ENCODE measurements at places on chromosomes 16 and 17. TPM values are rescaled to one million over a fixed set of nuclear protein-coding genes. Genes with fewer than 3 reads are reported as not detected.

LPO gene
- total RNA-seq = not detected

TERB1 gene
- 0.36 TPM for total RNA-seq

- peak; percentile 74 for DNase-seq
These were observed 47.3 kb downstream of the RTN4RL1 start for GRCh38 chr17:1977583-1978395.

GRCh38 chr17:17416007-17416399 is 60.8 kb upstream of the MED9 start:
- DNase-seq = no peak

DNA sequence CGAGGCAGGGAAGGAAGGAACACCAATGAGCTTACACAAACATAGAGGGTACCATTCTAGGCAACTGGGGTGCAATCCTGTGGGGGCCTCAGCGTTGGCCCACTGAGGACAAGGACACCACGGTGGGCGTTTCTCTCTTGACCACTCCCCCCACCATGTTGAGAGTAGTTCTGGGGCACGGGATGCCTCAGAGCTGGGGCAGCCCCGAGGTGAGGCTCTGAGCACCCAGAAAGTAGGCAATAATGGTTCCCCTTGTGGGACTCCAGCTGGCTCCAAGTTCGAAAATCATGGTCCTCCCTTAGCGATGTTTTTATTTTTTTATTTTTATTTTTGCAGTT is 5.1 kb downstream of the PRSS21 start:
- DNase-seq = peak; percentile 26

ZNF689 gene
- total RNA-seq = 8.3 TPM

GRCh38 chr17:4693416-4693815 is 10.5 kb downstream of the PELP1 start:
- DNase-seq = no peak

- DNase-seq = no peak
These were observed 1.1 kb downstream of the LASP1NB start for GRCh38 chr17:38926293-38927070.

- no peak for DNase-seq
These were observed 54.6 kb upstream of the TNRC6A start for GRCh38 chr16:24674877-24675276.

WFIKKN1 gene
- total RNA-seq = 0.36 TPM

AANAT gene
- total RNA-seq = not detected

TEX19 gene
- total RNA-seq = under 0.01 TPM

- no peak for DNase-seq
These were observed 27.0 kb upstream of the MMD start for GRCh38 chr17:55448681-55449080.

KRTAP2-3 gene
- total RNA-seq = not detected

DNA sequence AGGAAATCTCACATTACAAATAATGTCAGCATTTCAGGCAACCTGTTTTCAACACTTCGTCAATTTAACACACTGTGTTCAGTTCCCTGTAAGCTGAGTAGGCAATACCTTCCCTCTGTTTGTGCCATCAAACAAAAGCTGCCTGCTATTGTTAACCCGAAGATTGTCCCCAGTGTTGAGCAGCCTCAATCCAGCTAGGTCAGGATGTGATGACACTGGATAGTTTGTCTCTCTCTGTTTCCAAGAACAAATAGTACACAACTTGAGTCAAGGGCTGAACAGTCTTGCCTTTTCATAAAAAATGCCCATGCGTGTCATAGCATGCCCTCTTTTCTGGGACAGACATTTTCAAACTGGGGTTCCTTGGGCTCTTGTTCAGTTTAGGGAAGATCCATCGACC is 36.4 kb downstream of the HSD17B2 start:
- DNase-seq = no peak

GRCh38 chr17:77371888-77372443 is 231.2 kb downstream of the SEC14L1 start:
- peak; percentile 86 for DNase-seq

TEKT1 gene
- not detected for total RNA-seq

DNA sequence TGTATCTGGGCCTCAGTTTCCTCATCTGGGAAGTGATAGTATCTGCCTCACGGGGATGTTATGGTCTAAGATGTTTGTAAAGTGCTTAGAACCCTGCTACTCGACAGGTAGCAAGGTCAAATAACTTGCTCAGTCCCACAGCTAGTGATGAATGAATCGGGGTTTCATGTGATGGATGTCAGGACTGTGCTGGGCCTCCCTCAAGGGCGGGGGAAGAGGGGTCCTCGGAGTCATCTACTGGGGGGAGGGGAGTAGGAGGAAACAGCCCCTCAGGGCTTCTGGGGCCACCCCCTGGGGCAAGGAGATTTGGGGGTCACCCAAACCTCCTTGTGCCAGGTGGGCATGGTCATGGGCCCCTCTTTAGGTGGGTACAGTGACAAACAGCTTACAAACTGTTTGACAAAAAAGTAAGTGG is 732 bp downstream of the PNPO start:
- DNase-seq = no peak

DNA sequence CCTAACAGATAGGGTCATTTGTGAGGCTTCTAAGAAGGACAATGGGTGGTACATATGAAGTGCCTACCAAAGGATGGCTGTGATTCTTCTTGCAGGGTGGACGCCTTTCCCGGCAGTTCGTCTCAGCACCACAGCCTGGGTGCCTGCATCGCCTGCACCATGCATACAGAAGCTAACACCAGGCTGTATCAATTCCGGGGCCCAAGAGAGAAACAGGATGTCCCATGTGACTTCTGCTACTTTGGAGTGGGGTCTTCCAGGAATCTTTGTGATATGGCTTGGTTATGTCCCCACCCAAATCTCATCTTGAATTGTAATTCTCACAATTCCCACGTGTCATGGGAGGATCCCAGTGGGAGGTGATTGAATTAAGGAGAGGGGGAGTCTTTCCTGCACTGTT is 251.6 kb upstream of the TNRC6C start:
- DNase-seq = no peak

KRTAP4-3 gene
- total RNA-seq = not detected

GRCh38 chr17:60139438-60140285 is 10.1 kb upstream of the CA4 start:
- peak; percentile 95 for DNase-seq

- no peak for DNase-seq
These were observed 2.3 kb downstream of the MAP3K3 start for GRCh38 chr17:63624531-63624880.

SGCA gene
- 0.29 TPM for total RNA-seq

GRCh38 chr17:81815646-81815986 is 11.7 kb downstream of the GCGR start:
- no peak for DNase-seq

DNA sequence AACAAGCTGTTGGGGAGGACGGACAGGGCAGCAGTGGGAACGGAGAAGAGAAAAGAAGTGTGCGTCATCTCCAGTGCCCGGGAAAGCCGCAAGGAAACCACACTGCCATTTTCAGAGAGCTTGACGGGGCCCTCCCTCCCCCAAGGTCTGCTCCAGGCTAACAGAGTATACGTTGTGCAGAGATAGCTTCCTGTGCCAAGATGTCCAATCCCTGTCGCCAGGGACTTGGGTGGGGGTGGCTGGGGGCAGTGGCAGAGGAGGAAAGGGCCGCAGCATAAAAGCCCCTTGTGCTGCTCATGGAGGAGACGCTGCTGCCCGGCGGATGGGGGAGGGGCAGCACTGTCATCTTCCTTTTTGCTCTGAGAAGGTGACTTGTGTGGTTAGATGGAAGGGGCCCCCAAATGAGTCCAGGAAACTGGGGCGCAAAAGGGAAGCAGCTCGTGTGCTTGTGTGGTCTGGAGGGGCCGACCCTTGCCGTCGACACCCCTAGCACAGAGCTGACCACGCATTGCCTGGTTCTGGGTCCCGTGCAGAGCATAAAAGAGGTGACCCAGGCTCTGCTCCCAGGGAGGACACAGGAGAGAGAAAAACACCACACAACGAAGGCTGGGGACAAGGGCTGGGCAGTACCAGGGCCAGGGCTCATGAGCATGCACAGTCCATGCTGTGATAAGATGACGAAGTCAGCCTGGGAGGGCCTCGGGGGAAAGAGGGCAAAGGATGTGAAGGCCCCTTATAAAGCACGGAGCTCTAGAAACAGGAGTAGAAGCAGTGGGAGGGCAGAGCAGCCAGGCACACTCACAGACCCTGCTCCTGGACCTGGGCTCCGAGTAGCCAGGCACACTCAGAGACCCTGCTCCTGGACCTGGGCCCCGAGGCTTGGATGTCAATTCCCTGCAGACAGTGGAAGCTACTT is 372.7 kb downstream of the SLC39A11 start:
- peak; percentile 86 for DNase-seq

- no peak for DNase-seq
These were observed 5.2 kb downstream of the TMUB2 start for GRCh38 chr17:44191941-44192496.

DNA sequence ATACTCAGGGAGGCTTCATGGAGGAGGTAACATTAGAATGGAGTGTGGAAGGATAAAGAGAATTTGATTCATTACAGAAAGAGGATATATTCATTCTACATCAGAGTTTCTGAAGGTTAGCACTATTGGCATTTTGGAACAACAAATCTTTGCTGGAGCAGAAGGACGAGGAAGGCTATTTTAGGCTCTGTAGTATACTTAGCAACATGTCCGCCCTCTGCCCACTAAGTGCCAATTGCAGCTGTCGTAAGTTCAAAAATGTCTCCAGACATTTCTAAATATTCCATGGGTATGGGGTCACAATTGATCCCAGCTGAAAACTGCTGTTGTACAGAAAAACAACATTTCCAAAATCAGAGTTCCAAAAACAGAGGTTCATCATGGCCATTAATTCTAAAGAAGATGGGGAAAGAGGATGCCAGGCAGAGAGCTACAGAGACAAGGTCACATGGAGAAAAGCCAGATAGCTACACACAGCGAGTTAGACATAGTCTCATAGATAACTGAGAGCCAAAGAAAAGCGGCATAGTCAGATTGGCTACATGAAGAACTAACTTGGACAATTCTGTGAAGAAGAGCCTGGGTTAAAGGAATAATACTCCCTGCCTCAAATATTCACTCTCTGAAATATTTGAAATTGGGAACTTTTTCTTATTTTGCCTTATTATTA is 846.4 kb upstream of the CDH8 start:
- DNase-seq = no peak

CAPNS2 gene
- 1.1 TPM for total RNA-seq

- no peak for DNase-seq
These were observed 70.4 kb downstream of the MMD start for GRCh38 chr17:55351226-55351625.

GRCh38 chr17:58279736-58280479 is 827 bp downstream of the MPO start:
- DNase-seq = peak; percentile 62

TEX14 gene
- total RNA-seq = under 0.01 TPM

DNA sequence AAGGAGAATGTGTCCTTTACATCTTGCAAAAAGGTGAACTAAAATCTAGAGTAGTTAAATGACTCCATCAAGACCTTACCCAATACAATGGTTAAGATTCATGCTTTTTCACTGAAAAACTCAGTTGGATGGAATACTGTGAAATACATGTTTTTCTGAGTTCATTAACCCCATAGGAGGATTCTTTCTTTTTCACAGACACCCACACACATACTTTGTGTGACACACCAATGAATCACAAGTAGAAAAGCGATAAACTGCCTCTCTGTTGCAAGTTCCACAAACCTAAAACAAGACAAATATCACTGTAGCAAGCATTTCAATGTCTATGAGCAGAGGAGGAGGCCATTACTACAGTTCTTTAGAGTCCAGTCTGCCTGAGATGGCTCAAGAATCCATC is 258.8 kb upstream of the CDH5 start:
- peak; percentile 90 for DNase-seq

GRCh38 chr16:84753412-84754326 is 53.9 kb downstream of the USP10 start:
- no peak for DNase-seq

SPATA33 gene
- 3.3 TPM for total RNA-seq

HP gene
- not detected for total RNA-seq

- DNase-seq = peak; percentile 32
These were observed 167.1 kb downstream of the HAPSTR1 start for GRCh38 chr16:9258423-9259051.

GRCh38 chr17:50208611-50209061 is 7.2 kb upstream of the COL1A1 start:
- peak; percentile 37 for DNase-seq

- no peak for DNase-seq
These were observed 4.2 kb downstream of the SHISA6 start for GRCh38 chr17:11245187-11245586.

TGFB1I1 gene
- total RNA-seq = 60.1 TPM

GRCh38 chr17:75707079-75707571 is 14.1 kb upstream of the ITGB4 start:
- DNase-seq = peak; percentile 93

DNA sequence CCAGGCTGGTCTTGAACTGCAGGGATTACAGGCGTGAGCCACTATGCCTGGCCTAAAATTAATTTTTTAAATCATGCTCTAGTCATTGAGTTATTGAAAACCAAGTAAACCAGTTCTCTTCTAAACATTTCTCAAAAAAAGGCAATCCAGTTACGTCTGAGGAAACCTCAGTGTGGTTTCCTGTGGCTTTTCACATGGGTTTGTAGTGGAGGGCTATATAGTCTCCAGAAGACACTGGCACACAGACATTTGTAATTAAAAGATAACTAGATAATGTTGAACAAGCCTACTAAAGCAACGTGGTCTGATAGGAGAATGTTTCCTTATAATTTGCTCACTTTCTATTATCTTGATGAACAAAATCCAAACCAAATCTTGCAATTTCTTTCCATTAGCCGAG is 5.2 kb upstream of the TOB1 start:
- DNase-seq = no peak

DNA sequence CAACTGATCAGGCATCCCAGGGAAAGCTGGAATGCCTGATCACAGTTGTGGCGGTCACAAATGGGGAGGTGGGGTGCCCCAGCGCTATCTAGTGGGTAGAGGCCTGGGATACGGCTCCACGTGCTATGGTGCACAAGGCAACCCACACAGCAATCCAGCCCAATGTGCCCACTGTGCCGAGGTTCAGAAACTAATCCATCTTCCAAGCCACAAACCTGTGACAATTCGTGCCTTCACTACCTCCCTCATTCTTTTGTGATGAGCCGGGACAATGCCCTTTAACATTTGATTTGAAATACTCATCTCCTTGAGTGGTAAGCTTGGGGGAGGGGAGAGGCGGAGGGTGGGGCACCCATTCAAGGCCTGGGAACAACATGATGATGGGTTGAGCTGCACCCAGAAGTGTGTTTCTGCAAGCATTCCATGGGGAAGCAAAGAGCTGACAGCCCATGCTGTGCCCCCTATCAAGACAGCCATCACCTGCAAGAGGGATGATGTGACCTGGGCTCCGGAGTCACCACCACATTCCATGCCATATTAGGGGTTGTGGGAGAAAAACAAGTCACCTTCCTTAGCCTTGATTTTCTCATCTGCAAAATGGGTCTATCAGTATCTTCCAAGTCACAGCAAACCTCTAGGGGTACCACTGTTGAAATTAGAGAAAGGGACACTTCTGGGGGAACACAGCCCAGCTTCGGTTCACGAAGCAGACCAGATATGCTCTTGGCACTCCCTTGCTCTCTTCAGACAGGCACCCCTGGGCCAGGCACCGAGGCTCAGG is 3.7 kb downstream of the ELOB start:
- peak; percentile 85 for DNase-seq
